ENCODE measurements at places on chromosomes 11 and 22. TPM values are rescaled to one million over a fixed set of nuclear protein-coding genes. Genes with fewer than 3 reads are reported as not detected.

ZNF74 gene
- 8.5 TPM for total RNA-seq

KDELR3 gene
- 24.0 TPM for total RNA-seq

TMEM132A gene
- 12.4 TPM for total RNA-seq

MS4A15 gene
- total RNA-seq: not detected

CDC45 gene
- total RNA-seq: 6.0 TPM

MEI1 gene
- 0.59 TPM for total RNA-seq

OR5B21 gene
- total RNA-seq: not detected

CRYBB1 gene
- total RNA-seq: 0.99 TPM

RGL4 gene
- total RNA-seq: 2.7 TPM

MS4A7 gene
- 8.4 TPM for total RNA-seq

DNA sequence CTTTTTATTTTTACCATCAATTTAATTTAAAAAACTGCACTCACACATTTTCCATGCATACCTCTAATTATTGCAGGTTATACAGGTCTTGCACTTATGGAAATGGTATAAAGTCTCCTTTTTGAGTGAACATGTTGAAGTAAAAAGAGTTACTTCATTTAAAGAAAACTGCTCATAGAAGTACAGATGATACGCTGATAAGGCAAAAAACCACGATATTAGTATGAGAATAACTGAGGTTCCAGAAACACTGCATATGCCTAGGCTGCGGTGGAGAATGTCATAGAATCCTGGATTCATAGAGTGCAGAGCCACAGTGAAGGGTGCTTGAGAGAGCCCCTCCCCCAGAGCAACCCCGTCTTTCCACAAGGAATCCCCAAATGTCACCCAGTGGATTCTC is 175.8 kb downstream of the BCR start:
- no peak for DNase-seq

- DNase-seq: no peak
Observed at GRCh38 chr11:70732023-70732880, 333.9 kb downstream of the CTTN start.

- DNase-seq: no peak
Observed at GRCh38 chr11:41403458-41403857, 56.0 kb downstream of the LRRC4C start.

DNA sequence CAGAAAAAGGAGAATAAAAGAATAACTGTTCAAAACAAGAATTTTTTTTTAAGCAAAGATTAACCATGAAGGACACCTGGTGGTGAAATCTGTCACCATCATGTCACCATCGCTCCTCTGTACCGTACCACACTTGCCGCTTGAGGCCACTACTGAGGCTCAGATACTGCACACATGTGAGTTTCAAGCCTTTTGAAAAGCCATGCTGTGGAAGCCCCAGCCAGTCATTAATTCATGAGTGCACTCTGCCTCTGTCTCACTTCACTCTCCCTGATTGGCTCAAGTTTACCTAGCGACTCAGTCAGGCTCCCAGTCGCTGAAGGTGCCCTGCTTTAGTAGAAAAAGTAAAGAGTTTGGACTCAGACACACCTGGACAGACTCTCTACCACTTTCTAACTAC is 6.6 kb upstream of the MS4A12 start:
- no peak for DNase-seq

DNA sequence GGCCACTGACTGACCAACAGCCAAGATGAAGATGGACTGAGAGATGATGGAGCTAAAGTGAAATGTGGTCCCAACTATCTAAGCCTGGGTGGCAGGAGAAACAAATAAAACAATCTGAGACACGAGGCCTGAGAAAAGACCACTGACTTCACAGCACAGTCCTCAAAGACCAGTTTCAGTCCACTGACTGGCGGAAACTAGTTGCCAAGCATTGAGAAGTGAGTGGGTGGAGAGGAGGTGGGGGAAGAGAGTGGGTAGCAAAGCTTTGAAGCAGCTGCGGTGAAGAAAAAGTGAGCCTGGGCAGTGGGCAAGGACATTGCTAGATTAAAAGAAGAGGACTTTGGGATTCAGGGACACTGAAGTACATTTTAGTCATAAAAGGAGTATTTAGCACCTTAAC is 1.9 kb downstream of the MS4A1 start:
- DNase-seq: no peak

GRCh38 chr22:19943082-19944026 is 1.7 kb upstream of the TXNRD2 start:
- DNase-seq: peak; percentile 90

- DNase-seq: no peak
Observed at GRCh38 chr11:118088531-118088930, 1.8 kb upstream of the SMIM35 start.

DNA sequence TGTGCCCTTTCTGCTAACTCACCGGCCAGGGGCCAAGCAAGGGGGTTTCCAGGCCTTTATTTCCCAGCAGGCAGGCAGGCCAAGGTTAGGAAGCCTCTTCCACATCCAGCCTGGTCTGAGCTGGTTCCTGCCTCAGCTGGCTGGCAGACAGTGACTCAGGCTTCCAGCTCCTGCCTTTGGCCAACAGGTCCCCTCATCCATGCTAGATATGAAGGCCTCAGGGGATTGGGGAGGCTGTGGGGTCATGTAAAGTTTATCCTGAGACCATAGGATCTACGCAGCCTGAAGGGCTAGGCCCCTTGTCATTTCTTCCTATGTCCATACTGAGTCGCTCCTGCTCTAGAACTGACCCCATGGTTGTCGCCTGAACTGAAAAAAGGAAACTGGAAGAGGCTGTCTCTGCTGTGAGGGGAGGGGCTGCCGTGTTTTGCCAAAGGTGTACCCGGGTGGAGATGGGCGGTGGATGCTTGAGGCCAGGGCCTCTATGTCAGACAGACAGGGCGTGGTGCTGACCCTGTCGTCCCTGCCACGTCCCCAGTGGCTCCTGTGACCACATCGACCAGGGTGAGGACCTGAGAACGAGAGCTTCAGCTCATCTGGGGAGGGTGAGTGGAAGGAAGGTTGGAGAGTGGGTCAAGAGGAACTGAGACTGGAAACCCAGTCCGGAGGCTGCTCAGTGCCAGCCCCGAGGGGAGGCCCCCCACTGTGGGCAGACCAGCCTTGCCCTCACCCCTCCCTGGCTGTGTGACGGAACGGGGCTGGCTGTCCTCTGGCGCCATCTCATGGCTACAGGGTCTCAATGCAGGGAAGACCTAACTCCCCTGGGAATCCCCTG is 17.0 kb downstream of the P2RY6 start:
- peak; percentile 67 for DNase-seq

GRCh38 chr11:27735281-27735680 is 35.0 kb upstream of the BDNF start:
- no peak for DNase-seq

DNA sequence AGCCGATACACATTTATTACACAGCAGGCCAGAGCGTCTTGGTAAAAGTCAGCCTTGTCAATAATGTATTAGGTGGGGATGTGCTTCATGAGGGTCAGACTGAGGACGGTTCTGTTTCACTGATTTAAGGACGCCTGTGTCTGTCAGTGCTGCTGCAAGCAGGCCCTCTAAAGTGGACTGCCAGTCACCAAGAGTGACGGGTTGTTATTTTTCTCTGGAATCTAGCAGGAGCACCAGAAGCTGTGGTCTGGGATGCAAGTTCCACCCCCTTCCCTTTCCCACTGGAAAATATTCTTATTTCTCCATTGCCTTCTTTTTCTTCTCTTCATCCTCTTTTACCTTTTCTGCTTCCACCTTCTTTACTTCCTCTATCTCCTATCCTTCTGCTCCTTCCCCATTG is 191.2 kb upstream of the NCAM1 start:
- DNase-seq: no peak

DNA sequence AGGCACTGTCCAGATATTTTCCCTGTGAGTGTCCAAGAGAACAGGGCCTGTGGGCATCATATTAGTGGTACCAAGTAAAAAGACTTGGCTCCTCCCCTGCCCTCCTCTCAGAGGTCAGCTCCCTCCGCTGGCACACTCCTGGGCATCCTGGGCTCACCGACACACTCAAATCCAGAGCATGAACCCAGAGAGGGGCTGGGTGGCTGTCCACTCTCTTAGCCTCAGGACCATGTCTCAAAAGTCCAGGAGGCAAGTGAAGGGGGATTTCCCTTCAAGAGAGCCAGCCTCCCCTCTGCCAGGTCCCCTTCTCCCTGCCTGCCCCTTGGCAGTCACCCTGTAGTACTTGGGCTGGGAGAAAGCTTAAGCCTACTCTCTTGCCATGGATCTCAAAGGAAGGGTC is 10.3 kb downstream of the BCL9L start:
- no peak for DNase-seq

DNA sequence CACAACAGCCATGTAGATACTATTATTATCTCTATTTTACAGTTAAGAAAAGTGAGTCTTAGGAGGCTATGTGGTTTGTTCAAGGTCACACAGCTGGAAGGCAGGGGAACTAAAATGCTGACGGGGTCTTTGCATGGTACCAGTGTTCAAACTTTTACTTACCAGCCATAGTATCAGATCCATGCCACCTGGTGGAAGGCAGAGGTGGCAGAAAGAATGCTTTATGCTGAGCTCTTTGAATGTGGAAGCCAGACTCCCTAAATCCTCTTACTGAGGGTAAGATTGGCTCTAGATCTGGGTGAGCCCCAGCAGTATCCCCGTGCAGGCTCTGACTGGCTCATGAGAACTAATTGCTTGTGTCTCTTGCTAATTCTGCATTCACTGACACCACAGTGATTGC is 54.3 kb upstream of the NAV2 start:
- no peak for DNase-seq

DNA sequence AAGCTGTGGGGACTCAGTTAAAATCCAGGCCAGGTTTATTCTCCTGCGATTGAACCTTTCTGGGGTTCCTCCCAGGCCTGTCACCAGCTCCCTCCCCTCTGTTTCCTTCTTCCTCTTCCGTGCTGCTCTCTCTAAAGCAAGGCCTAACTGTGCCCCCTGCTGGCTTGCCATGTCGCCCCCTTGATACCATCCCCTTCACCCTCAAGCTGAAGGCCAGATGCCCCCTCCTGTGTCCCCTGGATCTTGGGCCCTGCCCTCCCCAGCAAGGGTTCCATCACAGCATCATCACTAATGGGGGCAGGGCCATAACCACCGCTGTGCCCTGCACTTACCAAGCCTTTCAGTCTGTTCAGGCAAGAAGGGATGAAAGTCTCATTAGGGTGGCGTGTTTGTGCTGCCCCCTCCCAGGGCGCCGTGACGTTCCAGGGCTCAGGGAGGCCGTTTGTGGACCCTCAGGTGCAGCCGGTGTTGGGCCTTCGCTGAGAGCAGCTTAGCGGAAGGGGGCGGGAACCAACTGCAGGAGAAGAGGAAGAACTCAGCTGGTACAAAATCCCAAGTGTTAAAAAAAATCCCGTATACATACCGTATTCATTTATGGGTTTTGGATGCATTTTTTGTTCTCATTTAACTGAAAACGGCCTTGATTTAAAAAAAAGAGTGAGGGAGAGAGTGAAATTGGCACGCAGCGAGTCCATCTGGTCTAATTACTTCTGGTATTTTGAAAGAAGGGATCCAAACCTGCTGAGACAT is 69.9 kb downstream of the MPPED1 start:
- DNase-seq: peak; percentile 40

DNA sequence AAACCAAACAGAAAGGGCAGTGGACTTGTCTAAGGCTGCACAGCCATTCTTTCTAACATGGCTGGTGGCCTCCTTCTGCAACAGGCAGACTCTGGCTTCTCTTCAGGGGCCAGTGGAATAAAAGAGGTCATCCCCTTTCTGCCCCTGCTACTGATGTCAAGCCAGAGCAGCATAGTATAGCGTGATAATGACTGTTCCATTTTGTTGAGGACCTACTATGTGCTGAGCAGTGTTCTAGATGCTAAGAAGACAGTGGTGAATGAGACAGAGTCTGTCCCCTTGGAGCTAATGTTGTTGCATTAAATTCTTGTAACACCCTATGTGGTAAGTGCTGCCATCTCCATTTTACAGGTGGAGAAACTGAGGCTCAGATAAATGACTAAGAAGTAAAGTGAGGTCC is 15.7 kb upstream of the SYT7 start:
- DNase-seq: no peak

DNA sequence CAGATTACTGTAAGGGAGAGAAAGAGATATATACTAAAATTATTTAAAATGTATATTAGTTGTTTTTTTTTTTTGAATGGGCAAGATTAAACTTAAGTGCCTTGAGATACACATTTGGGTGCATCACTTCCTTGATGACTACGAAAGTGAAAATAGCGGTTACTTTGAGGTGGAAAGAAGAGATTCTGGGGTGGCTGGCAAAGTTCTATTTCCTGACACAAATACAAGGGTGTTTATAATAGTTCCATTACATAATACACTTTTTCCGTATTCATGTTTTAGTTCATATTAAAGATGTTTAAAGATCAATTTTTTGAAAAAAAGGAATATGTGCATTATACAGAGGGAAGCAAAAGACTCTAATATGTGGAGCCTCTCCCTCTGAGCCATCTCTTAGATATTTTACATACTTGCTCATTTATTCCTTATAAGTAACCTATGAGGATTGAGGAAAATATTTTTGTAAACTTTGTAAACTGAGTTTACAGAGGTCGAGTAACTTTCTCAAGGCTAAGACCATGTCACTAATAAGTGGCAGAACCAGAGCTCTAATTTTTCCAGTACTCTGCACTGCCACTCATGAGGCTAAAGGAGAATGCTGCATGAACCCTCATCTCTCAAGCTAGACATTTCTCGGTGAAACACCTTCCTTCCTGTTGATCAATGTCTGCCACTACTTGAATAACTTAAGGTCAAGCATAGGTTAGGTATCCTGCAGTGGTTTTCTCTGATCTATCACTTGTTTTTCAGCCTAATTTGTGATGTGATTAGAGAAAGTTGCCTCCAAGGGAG is 58.6 kb downstream of the DDIAS start:
- no peak for DNase-seq

DNA sequence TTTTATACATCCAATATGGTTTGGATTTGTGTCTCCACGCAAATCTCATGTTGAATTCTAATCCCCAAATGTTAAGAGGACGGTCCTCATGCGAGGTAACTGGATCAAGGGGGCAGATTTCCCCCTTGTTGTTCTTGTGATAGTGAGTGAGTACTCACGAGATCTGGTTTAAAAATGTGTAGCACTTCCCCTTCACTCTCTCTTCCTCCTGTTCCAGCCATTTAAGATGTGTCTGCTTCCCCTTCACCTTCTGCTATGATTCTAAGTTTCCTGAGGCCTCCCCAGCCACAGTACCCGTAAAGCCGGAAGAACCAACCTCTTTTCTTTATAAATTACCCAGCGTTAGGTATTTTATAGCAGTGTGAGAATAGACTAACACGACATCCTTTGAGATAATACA is 98.6 kb downstream of the TTC28 start:
- DNase-seq: no peak

- DNase-seq: no peak
Observed at GRCh38 chr11:59144096-59144495, 1.4 kb downstream of the FAM111A start.

DNA sequence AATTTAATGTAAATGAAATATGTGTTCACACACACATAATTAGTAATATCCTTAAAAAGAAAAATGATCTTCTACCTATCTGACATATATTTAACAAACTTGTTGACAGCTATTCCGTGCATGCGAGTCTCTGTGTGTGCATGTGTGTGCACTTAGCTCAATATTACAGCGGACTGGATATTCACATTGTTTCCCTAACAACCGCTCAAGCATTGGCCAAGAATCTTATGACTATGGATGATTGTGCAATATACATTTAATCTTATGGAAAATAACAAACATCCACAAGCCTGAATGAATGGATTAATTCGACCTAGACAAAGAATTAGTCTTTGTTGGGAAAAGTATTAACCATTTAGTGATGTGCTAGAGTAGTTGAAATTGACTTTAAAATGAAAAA is 1078.6 kb downstream of the LRRC4C start:
- peak; percentile 60 for DNase-seq
